NCI-H187 treated with DMSO at 0.1 percent for 48 hours (cell line): ENCODE measurements at places on chromosomes 7 and 10.
A peak's percentile ranks its signal among the peaks of the same experiment; 100 is the strongest.

DNA sequence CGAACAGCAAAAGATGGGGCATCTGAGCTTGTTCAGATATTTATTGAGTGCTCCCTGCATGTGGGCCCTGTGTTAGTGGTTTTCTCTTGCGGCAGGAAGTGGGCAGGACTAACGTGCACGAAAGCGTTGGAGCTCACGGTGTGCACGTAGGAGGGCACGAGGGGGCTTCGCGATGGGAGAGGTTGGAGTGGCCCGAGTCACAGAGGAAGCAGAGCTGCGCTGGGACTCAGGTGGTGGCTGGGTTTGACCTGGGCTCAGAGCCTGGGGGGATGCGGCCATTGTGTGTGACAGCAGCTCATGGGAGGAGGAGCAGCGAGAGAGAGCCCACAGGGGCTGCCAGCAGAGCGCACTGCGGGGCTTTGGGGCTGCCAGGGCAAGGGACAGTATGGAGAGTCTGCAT, 7.7 kb downstream of the ZSCAN25 start:
- DNase-seq: no peak

GRCh38 chr7:12607134-12607533, 36.6 kb downstream of the SCIN start:
- peak; percentile 85 for DNase-seq

GRCh38 chr10:101089520-101090299, 27.9 kb downstream of the KAZALD1 start:
- DNase-seq: no peak

GRCh38 chr10:17067376-17068264, 62.0 kb downstream of the CUBN start:
- DNase-seq: no peak

- no peak for DNase-seq
Observed at GRCh38 chr10:34520084-34520483, 295.0 kb downstream of the PARD3 start.

DNA sequence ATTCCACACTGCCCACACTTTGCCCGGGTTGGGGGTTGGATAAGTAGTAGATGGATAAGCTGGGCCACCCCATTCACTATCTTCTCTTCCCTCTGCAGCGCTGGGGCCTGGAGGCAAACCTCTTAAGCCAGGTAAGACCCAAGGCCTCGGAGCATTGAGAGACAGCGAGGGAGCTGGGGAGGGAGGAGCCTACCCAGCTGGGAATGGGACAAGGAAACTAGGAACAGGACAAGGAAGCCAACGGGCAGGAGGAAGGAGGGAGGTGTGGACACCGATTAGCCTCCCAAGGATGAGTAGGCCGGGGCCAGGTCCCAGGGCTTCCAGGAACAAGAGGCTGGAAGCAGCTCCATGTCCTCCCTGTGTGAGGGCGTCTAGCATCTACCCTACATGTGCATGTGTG, 9.6 kb downstream of the ELN start:
- no peak for DNase-seq

- no peak for DNase-seq
Observed at GRCh38 chr7:41255716-41256115, 447.2 kb downstream of the INHBA start.

GRCh38 chr10:5515948-5516761, 8.6 kb upstream of the CALML3 start:
- DNase-seq: no peak

- DNase-seq: no peak
Observed at GRCh38 chr7:135877805-135878204, 99.4 kb downstream of the MTPN start.

GRCh38 chr10:131920151-131920550, 19.3 kb downstream of the PPP2R2D start:
- no peak for DNase-seq

DNA sequence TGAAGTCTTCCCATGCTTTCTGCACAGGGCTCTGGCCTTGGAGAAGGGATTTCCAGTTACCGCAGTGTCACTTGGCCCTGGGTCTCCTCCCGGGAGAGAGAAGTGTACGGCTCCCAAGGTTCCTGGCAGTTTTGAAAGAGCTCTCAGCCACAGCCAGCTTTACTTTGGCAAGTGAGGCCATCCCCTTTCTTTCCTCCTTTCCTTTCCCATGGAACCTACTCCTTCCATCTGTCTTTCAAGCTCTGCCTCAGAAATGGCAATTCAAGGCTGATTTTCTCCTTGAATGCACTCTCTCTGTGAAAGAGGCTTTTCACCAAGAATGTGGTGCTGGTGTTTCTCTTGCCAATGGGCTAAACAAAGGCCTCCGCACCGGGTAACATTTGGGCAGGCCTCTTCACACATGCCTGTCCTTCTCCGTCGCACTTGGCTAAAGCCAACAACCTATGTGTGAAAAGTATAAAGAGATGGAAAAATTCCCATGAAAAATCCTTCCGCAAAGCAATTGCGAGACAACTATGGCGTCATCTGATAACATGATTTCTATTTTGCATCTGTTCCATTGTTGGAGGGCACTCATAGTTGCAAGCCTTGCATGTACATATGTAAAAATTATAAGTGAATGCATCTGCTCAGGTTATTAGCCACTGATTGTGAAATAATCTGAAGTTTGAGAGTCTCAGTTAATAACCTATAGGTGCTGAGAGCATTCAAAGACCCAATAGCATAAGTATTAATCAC, 125.4 kb downstream of the PFKFB3 start:
- DNase-seq: no peak

DNA sequence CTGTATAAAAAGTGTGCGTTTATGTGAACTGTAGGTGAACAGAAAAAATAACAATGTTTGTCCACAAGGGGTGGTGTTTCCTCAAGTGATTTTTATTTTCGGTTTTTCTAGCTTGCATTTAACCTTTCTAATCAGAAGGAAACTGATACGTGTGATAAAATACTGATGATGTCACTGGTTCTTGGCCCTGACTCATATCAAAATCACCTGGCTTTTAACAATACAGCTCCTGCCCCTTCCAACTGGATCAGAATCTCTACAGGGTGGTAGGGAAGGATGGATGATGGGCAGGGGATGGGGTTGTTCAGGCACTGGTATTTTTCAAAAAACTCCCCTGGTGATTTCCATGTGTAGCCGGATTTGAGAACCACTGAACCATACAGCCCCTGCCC, 10.9 kb downstream of the NPFFR1 start:
- DNase-seq: no peak

GRCh38 chr10:74669210-74669609, 157.2 kb upstream of the KAT6B start:
- no peak for DNase-seq

- no peak for DNase-seq
Observed at GRCh38 chr7:41730161-41730560, 27.3 kb upstream of the INHBA start.

- no peak for DNase-seq
Observed at GRCh38 chr7:87083865-87084519, 24.5 kb upstream of the ELAPOR2 start.

- no peak for DNase-seq
Observed at GRCh38 chr7:11191081-11191480, 217.4 kb downstream of the PHF14 start.

- DNase-seq: no peak
Observed at GRCh38 chr7:143042159-143042789, 9.9 kb upstream of the OR6V1 start.

DNA sequence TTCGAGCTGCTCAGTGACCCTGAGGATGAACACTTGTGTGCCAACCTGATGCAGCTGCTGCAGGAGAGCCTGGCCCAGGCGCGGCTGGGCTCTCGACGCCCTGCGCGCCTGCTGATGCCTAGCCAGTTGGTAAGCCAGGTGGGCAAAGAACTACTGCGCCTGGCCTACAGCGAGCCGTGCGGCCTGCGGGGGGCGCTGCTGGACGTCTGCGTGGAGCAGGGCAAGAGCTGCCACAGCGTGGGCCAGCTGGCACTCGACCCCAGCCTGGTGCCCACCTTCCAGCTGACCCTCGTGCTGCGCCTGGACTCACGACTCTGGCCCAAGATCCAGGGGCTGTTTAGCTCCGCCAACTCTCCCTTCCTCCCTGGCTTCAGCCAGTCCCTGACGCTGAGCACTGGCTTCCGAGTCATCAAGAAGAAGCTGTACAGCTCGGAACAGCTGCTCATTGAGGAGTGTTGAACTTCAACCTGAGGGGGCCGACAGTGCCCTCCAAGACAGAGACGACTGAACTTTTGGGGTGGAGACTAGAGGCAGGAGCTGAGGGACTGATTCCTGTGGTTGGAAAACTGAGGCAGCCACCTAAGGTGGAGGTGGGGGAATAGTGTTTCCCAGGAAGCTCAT, 1.1 kb downstream of the DDIT4 start:
- DNase-seq: no peak

DNA sequence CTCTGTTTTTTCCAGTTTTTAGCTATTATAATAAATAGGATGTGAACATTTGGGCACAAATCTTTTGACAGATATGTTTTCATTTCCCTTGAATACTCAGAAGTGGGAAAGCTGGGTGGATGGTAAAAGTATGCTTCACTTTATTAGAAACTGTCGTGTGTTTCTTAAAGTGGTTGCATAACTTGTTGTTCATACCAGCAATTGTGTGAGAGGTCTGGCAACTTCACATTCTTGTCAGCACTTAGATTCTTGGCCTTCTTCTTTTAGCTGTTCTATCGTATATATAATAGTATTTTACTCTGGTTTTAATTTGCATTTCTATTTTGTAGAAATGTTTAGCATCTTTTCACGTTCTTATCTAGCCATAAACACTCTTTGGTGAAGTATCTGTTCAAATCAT, 894.4 kb downstream of the KCNMA1 start:
- DNase-seq: no peak

DNA sequence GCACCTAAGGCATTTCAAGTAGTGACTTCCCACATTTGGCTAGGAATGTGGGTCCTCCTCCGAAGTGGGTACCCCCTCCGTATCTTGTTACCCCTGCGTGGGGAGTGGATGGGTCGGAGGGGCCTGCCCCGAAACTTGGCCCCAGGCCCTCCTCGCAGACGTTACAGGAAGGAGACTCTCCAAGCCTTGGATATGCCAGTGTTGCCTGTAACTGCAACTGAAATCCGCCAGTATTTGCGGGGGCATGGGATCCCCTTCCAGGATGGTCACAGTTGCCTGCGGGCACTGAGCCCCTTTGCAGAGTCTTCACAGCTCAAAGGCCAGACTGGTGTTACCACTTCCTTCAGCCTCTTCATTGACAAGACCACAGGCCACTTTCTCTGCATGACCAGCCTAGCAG, 823 bp downstream of the TWNK start:
- no peak for DNase-seq

GRCh38 chr10:79318369-79318768, 28.9 kb upstream of the PPIF start:
- no peak for DNase-seq

DNA sequence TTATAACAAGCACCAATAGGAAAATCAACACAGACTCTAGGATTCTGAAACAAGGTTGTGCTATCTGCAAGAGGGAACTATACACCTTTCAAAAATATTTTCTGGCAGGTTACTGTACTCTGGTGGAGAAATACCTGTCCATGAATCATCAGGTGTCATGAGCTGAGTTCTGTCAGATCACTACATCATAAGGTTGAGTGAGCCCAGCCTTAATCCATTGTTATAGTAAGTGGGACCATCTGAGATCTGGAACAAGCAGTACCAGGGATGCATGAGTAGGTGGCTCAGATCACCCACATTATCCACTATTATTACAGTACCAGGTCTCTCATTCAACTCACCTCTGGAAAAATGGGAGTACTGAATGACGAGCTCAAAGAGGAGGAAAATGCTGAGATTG, 212.4 kb downstream of the DGKI start:
- no peak for DNase-seq

- DNase-seq: peak; percentile 24
Observed at GRCh38 chr10:123911866-123912265, 20.3 kb upstream of the CPXM2 start.

GRCh38 chr10:86064931-86065662, 301.5 kb downstream of the GRID1 start:
- no peak for DNase-seq

- no peak for DNase-seq
Observed at GRCh38 chr7:11193888-11194287, 220.2 kb downstream of the PHF14 start.

DNA sequence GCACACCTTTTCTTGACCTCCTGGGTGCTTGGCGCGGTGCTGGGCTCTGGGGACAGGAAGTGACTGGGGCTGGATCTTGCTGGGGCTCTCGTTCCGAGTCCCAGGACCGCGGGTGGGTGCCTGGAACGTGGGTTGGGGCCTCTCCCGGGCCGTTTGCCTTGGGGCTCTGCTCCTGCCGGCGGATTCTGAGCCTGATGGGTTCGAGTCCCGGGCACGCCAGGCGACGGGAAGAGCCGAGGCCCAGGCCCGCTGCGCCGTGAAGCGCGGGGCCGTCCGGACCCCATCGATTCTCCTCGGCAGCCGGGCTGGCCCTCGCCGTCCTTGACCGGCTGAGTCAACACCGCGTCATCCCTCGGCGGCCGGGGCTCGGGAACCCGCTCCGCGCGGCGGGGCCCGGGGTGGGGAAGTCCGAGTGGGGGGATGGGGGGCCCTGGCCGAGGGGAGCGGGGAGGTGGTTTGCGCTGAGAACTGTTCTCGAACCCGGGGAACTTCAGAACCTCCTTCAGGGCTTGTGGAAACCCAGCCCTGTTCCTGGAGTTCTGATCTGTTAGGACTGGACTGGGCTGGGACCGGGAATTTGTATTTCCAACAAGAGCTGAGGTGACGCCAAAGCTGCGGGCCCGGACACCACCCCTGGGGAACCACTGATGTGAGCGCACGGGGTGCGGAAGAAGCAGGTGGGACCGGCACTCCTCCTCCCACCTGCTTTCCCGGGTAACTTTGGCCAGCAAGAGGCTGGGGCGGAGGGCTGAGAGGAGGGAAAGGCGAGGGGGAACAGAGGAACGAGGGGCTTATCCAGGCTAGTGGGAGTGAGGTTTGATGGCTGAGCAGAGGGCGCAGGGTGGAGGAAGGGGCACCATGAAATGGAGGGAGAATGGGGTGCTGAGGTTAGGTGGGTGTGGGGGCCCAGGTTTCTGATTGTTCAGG, 6.2 kb downstream of the HHEX start:
- no peak for DNase-seq

GRCh38 chr7:6284461-6285360, 12.3 kb upstream of the CYTH3 start:
- no peak for DNase-seq

DNA sequence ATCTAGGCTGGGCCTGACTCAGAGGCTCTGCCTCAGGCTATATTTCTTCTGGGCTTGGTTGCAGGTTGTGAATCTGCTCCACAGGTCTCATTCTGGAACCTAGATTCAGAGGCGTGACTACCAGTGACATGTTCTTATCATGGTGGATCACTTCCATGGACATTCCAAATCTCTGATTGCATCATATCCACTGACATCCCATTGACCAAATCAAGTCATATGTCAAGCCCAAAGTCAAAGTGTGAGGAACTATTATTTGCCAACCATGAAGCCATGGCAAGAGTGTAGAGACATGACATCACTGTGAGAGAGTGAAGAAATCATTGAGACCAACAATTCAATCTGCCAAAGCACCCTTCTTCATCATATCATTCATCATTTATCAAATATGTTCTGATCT, 11.9 kb upstream of the ODAD2 start:
- no peak for DNase-seq

- DNase-seq: peak; percentile 50
Observed at GRCh38 chr7:123397746-123398338, 136.6 kb downstream of the IQUB start.

- no peak for DNase-seq
Observed at GRCh38 chr10:115164220-115164619, 71.1 kb downstream of the ATRNL1 start.
